Muscle of back (tissue), 13 donors: ENCODE measurements at places on chromosomes 4 and X. TPM values are rescaled to one million over a fixed set of nuclear protein-coding genes. Genes with fewer than 3 reads are reported as not detected.
A peak's percentile ranks its signal among the peaks of the same experiment; 100 is the strongest.

- DNase-seq = peak; percentile 50
These were observed 151.3 kb upstream of the TTC29 start for GRCh38 chr4:147096667-147097604.

GRCh38 chr4:154569028-154569427 is 6.2 kb downstream of the FGB start:
- no peak for DNase-seq

DNA sequence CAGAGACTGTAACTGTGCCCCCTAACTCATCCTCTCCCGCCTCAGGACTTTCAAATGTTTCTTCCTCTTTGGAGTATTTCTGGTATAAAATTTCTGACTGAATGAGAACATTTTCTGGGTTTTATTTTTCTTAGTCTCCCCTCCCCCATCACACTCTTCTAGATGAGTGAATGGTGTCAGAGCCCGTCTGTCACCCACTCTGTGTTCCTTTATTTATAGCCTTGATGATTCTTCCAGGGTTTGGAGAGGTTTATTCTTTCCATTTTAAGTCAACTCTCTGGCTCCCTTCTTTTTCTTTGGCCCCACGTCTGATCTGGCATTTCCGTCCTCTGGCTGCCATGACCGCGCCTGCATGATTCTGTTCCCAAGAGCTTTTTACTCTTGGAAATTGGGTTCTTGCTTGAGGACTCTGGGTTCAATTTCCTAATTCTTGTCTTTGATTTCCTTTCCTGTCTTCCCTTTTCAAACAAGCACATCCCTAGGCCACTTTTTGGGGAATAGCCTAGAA is 128.8 kb downstream of the NSUN7 start:
- DNase-seq = no peak

- DNase-seq = no peak
These were observed 116.4 kb upstream of the NKX1-1 start for GRCh38 chr4:1522606-1523005.

- DNase-seq = no peak
These were observed 23.7 kb downstream of the RWDD4 start for GRCh38 chr4:183635321-183635720.

DNA sequence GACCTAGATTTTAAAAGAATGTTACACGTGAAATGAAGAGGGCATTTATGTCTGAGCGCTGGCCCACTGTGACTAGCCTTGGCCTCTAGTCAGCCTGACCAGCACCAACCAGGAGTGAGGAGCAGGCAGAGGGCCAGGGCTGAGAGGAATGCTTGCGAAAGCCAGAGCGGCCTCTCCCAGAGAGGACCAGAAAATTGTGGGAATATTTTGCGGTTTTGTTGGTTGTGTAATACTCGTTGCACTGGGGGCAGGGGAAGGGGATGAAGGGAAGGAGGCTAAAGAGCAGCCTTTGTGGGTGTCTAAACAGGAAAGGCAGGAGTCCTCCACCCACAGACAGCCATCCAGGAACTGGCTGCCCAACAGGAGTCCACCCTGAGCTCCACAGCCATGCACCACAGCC is 3.8 kb downstream of the GABRE start:
- DNase-seq = peak; percentile 69

TACC3 gene
- 30.3 TPM for polyA plus RNA-seq

PCDH10 gene
- 0.44 TPM for polyA plus RNA-seq

MTNR1A gene
- polyA plus RNA-seq = not detected
